Activated naive CD4-positive, alpha-beta T cell treated with anti-CD3 and anti-CD28 coated beads for 36 hours (primary cell): ENCODE measurements at places on chromosomes 13 and 19. TPM values are rescaled to one million over a fixed set of nuclear protein-coding genes. Genes with fewer than 3 reads are reported as not detected.
A peak's percentile ranks its signal among the peaks of the same experiment; 100 is the strongest.

DNA sequence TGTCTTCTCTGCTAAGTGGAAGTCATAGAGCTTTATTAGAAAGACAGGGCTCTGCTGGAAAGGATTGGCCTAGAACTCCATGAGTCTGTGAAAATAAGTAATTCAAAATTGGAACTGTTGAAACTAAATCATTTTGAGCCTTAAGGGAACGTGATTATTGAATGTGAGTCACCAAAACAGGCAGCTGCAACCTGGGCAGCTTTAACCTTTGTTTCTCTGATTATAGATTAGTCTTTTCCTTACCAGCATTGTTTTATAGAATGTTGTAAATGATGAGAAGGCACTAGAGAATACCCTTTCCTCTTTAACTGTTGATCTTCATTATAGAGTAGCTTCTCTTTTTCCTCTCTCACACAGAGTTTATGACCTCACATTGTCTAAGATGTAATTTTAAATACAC is 638.8 kb upstream of the SLITRK6 start:
- H3K36me3 ChIP-seq, result no peaks in the 10 kb centered on the region
- H3K27me3 ChIP-seq, result no peaks in the 10 kb centered on the region
- no peak overlapping the region for H3K4me3 ChIP-seq
- H3K4me1 ChIP-seq, result no peaks in the 10 kb centered on the region
- no peak overlapping the region for H3K27ac ChIP-seq

GRCh38 chr19:34403784-34404108 is 453 bp upstream of the PDCD2L start:
- peak overlapping the region; percentile 71 for H3K27ac ChIP-seq
- H3K36me3 ChIP-seq, result peaks cover 19% of the 10 kb centered on the region
- peak overlapping the region; percentile 87 for H3K4me3 ChIP-seq

DNA sequence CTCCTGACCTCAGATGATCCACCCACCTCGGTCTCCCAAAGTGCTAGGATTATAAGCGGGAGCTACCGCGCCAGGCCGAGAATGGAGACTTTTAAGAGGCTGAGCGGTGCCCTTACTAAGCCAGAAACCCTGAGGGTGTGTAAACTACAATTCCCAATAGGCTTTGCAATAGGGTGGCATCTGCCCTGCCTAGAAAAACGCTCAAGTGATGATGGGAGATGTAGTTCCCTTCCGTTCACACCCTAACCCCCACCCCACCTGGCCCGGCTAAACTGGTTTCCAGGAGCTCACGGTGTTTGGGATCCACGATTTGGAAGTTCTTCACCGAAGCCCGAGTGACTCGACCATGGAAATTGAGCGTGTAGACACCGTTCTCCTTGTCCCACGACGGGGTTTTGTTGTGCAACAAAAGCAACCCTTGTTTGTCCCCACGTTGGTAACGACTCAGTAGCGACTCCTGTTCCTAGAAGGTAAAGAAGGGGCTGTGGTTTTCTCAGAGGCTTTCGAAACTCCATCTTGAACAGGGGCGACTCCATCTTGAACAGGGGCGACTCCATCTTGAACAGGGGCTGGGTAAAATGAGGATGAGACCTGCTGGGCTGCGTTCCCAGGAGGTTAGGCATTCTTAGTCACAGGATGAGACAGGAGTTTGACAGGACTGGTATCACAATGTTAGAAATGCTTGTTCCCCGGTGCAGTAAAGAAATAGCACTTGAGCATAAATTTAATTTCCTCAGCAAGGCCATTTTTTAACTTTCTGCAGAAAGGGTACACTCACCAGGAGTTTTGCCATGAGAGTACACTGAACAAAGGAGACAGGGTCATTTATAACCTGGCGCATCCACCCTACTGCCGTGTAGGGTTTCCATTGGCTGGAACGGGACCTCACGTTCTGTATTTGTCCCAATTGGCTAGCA is 9.8 kb downstream of the PPP1R15A start:
- H3K4me1 ChIP-seq, result peaks cover 17% of the 10 kb centered on the region
- DNase-seq, result peak; percentile 32
- H3K27me3 ChIP-seq, result no peaks in the 10 kb centered on the region
- no peak overlapping the region for H3K27ac ChIP-seq
- H3K4me3 ChIP-seq, result no peak overlapping the region

DNA sequence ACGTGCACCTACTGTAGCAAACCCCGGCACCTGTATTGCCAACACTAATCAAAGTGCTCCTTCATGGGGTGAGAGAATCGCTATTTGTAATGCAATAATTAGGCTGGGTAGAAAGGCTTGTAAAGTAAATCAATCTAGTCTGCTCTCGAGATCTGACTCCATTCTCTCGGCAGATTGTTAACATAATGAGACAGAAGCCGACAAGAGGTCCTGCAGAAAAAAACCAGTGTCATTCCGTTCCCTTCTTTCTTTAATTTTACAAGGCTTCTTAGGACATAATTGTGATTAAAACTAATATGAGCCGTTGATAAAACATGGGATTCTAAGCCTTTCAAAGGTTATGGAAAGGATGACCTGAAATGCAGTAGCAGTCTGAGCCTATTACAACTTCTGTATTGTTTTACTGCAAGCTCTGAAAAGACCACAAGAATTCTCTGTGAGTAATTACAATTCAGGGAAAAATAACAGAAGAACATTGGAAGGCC is 530.0 kb downstream of the PCDH9 start:
- no peaks in the 10 kb centered on the region for H3K27me3 ChIP-seq
- no peaks in the 10 kb centered on the region for H3K36me3 ChIP-seq
- H3K27ac ChIP-seq, result no peak overlapping the region
- DNase-seq, result no peak
- H3K4me3 ChIP-seq, result no peak overlapping the region

DNA sequence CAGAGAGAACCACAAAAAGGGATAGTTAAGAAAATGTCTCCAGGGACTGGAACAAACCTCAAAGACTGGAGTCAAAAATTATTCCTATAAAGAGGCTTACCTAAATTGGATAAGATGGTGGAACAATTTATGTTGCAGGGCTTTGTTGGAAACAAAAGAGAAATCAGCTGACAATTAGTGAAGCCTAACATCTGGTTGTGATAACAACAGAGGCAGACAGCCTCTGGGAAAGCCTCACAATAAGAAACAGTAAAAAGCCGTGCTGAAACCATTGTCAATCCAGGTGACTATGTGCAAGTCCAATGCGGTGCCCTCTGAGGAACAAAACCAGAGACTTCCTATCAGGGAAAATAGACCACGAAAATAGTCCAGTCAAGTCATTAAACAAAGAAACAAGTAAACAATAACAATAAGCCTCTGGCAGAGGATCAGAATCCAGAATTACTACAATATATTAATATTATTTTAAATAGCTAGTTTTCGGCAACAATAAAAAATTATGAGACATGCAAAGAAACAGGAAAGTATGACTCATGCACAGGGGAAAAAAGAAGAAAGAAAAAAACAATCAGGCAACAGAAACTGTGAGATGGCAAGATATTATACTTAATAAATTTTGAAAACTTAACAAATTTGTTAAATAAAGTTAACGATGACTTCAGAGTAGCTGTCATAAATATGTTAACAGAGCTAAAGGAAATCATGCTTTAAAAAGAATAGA is 99.7 kb upstream of the RXFP2 start:
- no peaks in the 10 kb centered on the region for H3K27me3 ChIP-seq
- no peaks in the 10 kb centered on the region for H3K4me1 ChIP-seq
- no peak for DNase-seq
- peaks cover 1% of the 10 kb centered on the region for H3K36me3 ChIP-seq
- H3K27ac ChIP-seq, result no peak overlapping the region

DNA sequence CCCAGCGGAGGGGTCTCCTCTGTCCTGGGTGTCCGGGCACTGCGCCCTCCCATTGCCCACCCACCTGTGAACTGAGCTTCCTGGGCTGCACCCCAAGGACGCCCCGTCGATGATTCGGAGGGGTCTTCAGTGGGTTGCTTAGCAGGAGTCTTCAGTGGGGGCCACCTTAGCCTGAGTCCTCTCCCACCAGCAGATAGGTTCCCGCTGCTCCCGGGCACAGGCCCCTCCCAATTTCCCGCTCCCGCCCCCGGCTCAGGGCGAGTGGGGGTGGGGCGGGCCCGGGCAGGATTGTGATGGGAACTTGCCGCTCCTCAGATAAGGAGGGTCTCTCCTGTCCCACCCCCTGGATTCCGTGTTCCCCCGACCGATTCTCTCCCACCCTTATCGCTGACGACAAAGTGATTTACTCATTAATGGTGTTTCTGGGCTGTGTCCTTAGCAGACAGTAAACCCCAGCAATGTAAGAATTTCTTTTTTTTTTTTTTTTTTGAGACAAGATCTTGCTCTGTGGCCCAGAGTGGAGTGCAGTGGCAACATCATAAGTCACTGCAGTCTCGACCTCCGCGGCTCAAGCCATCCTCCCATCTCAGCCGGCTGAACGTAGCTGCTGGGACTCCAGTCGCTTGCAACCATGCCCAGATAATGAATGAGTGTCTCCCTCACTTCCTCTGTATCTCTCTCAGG is 655 bp upstream of the S1PR5 start:
- peak overlapping the region; percentile 42 for H3K4me3 ChIP-seq
- no peak for DNase-seq

DNA sequence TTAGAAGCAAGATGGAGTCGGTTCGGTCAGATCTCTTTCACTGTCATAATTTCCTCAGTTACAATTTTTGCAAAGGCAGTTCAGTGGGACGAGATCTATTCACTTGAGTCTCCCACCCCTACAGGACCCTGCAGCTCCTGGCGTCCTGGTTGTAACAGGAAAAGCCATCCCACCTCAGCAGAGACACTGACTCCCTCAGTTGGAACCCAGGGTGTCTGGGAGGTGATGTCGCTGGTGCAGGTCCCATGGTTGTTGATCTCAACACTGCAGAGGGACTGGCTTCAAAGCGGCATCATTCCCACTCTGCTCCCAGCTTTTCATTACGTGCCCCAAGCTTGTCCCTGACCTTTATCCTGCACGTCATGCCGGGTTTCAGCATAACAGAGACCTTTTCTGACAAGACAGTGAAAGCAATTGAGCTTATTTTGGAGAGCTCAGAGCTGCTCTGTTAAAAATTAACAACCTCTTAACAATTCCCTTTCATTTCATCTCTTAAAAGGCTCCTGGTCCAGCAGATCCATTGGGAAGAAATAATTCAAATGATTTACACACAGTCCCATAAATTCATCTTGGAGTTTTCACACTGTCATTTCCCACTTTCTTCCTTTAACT is 17.6 kb upstream of the COG3 start:
- H3K4me3 ChIP-seq, result no peak overlapping the region
- no peaks in the 10 kb centered on the region for H3K27me3 ChIP-seq
- H3K36me3 ChIP-seq, result no peaks in the 10 kb centered on the region
- DNase-seq, result no peak
- H3K4me1 ChIP-seq, result peaks cover under 1% of the 10 kb centered on the region

GRCh38 chr19:17778968-17779929 is 15.7 kb upstream of the B3GNT3 start:
- no peaks in the 10 kb centered on the region for H3K27me3 ChIP-seq
- H3K4me1 ChIP-seq, result peaks cover 16% of the 10 kb centered on the region
- H3K4me3 ChIP-seq, result no peak overlapping the region
- H3K27ac ChIP-seq, result no peak overlapping the region

DNA sequence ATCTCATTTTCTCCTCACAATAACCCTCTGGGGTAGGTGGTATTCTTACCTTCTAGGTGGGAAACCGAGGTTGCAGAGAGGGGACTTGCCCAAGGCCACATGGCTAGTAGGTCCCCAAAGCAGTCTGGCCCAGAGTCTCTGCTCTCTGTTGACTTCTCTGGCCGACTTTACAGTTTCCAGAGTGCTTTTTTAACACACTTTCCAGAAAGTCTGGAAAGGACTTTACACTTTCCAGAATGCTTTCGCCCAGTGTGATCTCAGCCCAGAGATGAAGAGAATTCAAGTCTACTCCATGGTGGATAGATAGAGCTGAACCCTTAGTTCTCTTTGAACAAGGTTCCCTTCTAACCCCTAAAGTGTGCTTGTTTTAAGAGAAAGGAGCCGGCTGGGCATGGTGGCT is 12.2 kb downstream of the ARHGAP35 start:
- no peak overlapping the region for H3K4me3 ChIP-seq
- H3K36me3 ChIP-seq, result peaks cover 2% of the 10 kb centered on the region
- H3K4me1 ChIP-seq, result peaks cover 6% of the 10 kb centered on the region
- no peaks in the 10 kb centered on the region for H3K27me3 ChIP-seq
- no peak for DNase-seq

- no peak overlapping the region for H3K27ac ChIP-seq
- H3K4me1 ChIP-seq, result no peaks in the 10 kb centered on the region
- DNase-seq, result no peak
Measured at GRCh38 chr19:648904-649801, 9.5 kb downstream of the FGF22 start.

- H3K27me3 ChIP-seq, result no peaks in the 10 kb centered on the region
- H3K27ac ChIP-seq, result no peak overlapping the region
- H3K4me1 ChIP-seq, result no peaks in the 10 kb centered on the region
- no peak overlapping the region for H3K4me3 ChIP-seq
Measured at GRCh38 chr13:83450591-83450990, 431.7 kb downstream of the SLITRK1 start.

The HIPK4 gene
- total RNA-seq, result not detected

The F10 gene
- total RNA-seq, result not detected

The PROZ gene
- total RNA-seq, result not detected

The IGFL3 gene
- not detected for total RNA-seq

The CCDC169 gene
- total RNA-seq, result 0.50 TPM

The ADM5 gene
- 1.8 TPM for total RNA-seq

The FUT3 gene
- total RNA-seq, result not detected

The LYL1 gene
- total RNA-seq, result 1.8 TPM
